ENCODE measurements at places on chromosomes 11 and 22.
A peak's percentile ranks its signal among the peaks of the same experiment; 100 is the strongest.

GRCh38 chr11:20355221-20356219 lies 8.0 kb upstream of the HTATIP2 start:
- DNase-seq, result peak; percentile 50

- no peak for DNase-seq
Observed at GRCh38 chr11:110505528-110506284, 76.0 kb downstream of the FDX1 start.

DNA sequence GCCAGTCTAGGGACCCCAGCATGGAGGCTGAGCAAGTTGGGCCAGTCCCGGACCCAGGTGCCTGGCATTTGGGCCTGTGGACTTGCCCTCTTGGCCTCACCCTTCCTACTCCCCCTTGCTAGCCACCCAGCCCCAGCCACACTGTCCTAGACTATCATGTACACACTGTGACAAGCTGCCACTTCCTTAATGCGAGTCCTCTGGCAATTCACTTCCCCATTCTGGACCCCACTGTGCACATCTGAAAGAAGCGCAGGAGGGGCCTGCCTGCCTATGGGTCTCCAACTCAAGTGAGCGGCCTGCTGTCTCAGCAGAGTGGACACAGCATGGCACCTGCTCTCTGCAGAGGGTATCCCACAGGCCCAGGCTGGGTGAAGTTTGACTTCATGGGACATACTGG lies 68.5 kb upstream of the LMO1 start:
- no peak for DNase-seq

DNA sequence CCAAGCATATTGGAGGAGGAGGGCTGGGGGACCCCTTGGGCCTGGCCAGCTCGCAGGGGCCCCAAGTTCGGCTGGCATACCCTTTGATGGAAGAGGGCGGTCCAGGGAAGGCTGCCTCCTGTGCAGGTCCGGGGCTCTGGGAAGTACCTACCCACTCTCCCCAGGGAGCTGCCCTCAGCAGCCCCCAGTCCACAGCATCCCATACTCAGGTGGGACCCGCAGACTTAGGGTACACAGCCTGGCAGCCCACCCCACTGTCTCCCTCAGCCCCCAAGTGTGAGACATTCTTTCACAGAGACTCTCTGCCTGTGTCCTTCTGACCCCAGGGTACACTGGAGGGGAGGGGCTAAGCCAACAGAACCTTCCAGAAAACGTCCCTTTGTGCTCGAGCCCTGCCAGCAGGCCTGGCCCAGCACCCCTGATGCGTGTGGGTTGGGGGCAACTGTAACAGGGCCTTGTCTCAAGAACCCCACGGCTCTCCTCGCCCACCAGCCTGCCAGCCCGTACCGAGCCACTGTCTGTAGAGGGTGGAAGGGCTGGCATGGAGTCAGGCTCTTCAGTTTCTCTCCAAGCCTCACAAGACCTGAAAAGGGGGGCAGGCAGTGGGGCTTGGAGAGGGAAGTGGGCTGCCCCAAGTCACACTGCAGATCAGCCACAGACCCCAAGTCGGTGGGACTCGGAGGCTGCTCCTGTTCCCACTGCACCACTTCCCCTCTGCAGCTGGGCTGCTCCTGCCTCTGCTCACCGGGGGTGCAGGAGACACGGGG lies 7.0 kb upstream of the TNFRSF13C start:
- DNase-seq, result no peak

DNA sequence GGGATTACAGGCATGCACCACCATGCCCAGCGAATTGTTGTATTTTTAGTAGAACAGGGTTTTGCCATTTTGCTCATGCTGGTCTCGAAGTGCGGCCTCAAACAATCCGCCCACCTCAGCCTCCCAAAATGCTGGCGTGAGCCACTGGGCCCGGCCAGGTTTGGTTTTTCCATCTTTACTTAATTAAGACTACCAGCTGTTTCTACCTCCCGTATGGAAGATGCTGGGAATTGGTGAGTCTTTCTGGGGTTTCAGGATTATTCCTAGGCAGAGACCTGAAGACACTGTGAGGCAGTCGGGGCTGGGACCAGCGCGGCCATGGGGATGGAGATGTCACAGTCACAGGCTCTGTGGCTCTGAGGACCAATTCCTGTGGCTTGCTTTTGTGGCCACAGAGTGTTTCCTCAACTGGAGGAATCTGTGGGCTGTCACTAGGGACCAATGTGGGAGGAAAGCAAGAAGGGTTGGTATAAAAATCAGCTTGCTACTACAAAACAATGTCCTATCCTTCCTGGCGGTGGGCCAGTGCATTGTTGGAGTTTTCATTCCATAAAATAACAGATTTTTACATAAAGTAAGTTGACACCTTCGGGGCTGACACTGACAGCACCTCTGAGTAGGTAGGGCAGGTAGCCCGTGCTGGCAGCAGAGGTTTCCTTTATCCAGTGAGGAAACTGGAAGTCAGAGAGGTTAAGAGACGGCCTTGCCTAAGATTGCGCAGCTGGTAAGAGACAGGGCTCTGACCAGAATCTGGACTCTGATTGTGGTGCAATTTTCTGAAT lies 8.4 kb upstream of the FTH1 start:
- DNase-seq, result peak; percentile 39

- no peak for DNase-seq
Observed at GRCh38 chr22:24816806-24817205, 10.8 kb downstream of the SGSM1 start.

DNA sequence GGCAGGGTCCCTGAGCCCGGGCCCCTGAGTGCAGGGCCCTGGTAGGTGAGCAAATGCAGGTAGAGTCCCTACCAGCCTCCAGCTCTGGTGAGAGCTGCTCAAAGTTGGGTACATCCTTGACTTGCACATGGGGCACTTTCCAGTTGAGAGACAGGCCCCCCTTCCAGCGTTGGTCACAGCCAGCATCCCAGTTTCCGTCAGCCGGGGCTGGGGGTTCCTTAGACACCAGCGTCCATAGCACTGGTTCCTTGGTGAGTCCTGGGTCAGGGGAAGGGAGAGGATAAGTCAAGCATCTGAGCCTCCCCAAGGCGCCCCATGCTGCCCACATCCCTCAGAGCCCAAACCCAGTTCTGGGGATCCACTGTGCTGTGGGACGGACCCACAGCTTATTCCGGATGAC lies 5.6 kb downstream of the PNPLA5 start:
- no peak for DNase-seq

DNA sequence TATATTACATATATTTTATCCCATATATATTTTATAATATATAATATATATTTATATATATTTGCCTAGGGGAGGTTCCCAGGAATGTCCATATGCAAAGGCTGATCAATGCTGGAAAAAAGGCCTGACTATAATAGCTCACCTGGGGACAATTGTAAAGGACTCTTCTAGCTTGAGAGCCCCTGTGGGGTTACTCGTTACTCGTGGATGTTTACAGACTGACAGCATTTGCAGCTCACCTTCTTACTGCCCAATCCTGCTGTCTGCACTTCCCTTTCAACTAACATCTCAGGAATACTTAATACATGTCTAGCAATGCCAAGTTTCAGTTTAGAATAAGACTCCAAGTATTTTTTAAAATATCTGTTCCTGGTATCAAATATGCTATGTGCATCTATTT lies 1365.4 kb upstream of the RAG2 start:
- no peak for DNase-seq

- no peak for DNase-seq
Observed at GRCh38 chr11:31903225-31904074, 92.3 kb upstream of the PAX6 start.
